ENCODE measurements at places on chromosomes 2 and 18.
A peak's percentile ranks its signal among the peaks of the same experiment; 100 is the strongest.

- DNase-seq, result peak; percentile 62
Measured at GRCh38 chr2:85326406-85327159, 1.2 kb downstream of the TGOLN2 start.

- DNase-seq, result no peak
Measured at GRCh38 chr2:140905083-140905781, 1225.6 kb downstream of the LRP1B start.

DNA sequence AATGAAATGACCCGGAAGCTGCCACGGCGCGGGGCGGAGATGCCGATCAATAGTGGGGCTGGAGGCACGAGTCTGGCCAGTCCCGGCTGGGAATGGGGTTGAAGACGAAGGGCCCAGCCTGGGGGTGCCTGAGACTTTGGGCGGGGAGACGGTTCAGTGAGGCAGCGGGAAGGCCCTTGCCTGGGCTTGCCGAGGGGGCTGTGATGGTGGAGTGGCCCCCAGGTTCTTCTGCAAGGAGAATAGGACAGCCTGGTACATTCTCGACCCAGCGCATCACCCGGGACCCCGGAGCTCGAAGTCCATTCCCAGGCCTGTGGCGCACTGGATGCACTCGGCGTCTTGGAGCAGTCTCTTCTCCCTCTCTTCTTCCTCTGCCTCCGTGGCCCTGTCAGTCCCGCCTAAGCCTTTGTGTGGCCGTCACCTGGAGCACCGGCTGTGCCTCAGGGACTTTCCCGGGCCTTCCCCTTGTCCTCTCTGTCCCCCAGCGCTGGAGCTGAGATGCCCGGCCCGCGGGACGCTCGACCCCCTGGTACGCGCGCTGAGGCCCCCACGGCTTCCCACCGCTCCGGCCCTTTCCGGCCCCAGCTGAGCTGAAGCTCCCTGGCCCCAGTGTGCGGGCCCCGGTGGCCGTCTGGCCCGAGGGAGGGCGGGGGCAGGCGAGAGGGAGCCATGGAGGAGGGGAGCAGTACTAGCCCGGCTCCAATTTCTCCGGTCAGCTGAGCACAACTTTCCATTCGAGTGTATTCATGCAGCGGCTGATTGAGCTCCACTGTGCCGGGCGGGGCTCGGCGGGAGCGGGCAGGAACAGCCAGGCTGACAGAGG lies 8.0 kb downstream of the SIX3 start:
- no peak for DNase-seq

GRCh38 chr18:55918444-55918843 lies 330.5 kb upstream of the TCF4 start:
- no peak for DNase-seq

- DNase-seq, result no peak
Measured at GRCh38 chr2:151189125-151189524, 72.5 kb downstream of the RBM43 start.

GRCh38 chr2:60352491-60353405 lies 200.7 kb downstream of the BCL11A start:
- no peak for DNase-seq

GRCh38 chr2:40281021-40281940 lies 170.6 kb downstream of the SLC8A1 start:
- no peak for DNase-seq

- DNase-seq, result no peak
Measured at GRCh38 chr2:204695506-204695905, 150.2 kb downstream of the PARD3B start.

GRCh38 chr2:186590350-186590758 lies 498 bp downstream of the ITGAV start:
- no peak for DNase-seq

- no peak for DNase-seq
Measured at GRCh38 chr2:152814475-152815030, 96.1 kb downstream of the ARL6IP6 start.

GRCh38 chr2:201441409-201441808 lies 9.8 kb downstream of the TRAK2 start:
- no peak for DNase-seq

GRCh38 chr18:9017905-9018227 lies 84.6 kb upstream of the NDUFV2 start:
- no peak for DNase-seq

DNA sequence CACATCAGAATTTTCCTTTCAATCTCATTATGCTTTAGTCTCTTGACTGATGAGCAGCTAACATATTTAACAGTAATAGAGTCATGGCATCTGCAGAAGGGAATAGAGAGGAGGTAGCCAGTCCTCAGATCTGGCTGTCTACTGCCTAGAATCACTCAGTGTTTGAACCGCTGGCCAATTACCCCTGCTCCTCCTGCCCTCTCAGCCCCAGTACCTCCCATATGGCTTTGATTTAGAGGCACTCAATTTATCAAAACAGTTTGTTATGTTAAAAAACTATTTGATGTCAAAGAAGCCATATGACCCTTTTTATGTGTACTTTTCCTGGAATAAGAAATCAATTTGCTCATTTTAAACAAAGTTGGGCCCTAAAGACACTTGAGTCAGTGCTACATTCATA lies 355.2 kb downstream of the CMPK2 start:
- no peak for DNase-seq

DNA sequence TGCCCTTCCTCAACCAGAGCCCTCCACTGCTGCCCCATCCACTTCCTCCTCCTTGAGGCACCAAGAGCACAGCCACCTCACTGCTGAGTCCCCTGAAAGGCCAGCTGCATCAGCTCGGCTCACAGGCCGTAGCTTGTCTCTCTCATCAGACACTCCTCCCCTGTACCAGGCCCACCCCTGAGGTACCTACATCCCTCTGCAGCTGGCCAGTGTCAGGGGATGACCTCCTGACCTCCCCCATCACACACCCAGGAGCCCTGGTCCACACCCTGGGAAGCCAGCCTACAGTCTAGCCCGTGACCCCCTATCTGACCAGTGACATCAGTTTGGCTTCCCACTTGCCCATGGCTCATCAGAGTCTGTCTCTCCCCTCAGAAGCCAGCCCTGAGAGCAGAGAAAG lies 205.6 kb downstream of the TNS1 start:
- peak; percentile 18 for DNase-seq
